ENCODE measurements at places on chromosomes 3 and 15. TPM values are rescaled to one million over a fixed set of nuclear protein-coding genes. Genes with fewer than 3 reads are reported as not detected.

CP gene
- total RNA-seq, result 3.4 TPM

DNAH12 gene
- not detected for total RNA-seq

CLDN16 gene
- total RNA-seq, result not detected

ADAM10 gene
- total RNA-seq, result 64.9 TPM

All from Right ventricle myocardium inferior (tissue), 1 donor.